ENCODE measurements at places on chromosomes 13 and 19.

DNA sequence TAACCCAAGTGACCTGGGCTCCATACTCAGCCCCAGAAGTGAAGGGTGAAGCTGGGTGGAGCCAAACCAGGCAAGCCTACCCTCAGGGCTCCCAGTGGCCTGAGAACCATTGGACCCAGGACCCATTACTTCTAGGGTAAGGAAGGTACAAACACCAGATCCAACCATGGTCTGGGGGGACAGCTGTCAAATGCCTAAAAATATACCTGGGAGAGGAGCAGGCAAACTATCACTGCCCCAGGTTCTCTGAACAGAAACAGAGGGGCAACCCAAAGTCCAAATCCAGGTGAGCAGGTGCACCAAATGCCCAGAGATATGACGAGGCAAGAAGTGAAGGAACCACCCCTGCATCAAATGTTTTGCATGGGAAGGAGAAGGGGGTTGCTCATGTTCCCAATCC lies 6.1 kb upstream of the CEACAM7 start:
- DNase-seq, result no peak

GRCh38 chr19:34135821-34136611 lies 36.3 kb upstream of the LSM14A start:
- DNase-seq, result no peak

GRCh38 chr19:54461210-54461609 lies 2.4 kb downstream of the LENG9 start:
- DNase-seq, result no peak

GRCh38 chr13:34078334-34078999 lies 260.5 kb downstream of the RFC3 start:
- no peak for DNase-seq

- no peak for DNase-seq
Measured at GRCh38 chr13:53200498-53201453, 172.2 kb downstream of the OLFM4 start.

GRCh38 chr19:4557971-4558941 lies 1.2 kb downstream of the SEMA6B start:
- DNase-seq, result no peak

- DNase-seq, result no peak
Measured at GRCh38 chr19:4337906-4338440, 654 bp downstream of the STAP2 start.

DNA sequence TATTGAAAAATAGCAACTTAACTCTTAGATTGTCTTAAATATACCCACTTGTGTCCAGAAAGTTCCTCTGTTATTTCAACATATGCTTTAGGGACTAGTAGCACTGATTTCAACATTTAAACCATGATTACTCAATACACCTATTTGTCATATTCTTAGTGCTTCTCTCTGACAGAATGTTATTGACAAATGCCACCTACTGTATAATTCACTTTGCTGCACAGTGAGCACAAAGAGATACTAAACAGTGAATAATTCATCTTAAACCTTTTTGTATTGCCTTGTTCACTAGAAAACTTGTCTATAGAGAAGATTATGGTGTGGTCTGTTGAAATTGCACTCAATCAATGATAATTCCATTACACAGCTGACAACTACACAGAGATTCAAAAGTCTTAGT lies 692.6 kb downstream of the PCDH17 start:
- DNase-seq, result no peak

- DNase-seq, result no peak
Measured at GRCh38 chr19:17286752-17287151, 5.1 kb downstream of the ANKLE1 start.

- DNase-seq, result no peak
Measured at GRCh38 chr13:42973581-42973980, 18.5 kb downstream of the EPSTI1 start.

- no peak for DNase-seq
Measured at GRCh38 chr19:31113293-31113692, 235.9 kb downstream of the TSHZ3 start.

- no peak for DNase-seq
Measured at GRCh38 chr19:51139299-51140014, 2.6 kb upstream of the SIGLEC7 start.

GRCh38 chr13:23754506-23754905 lies 134.7 kb downstream of the MIPEP start:
- no peak for DNase-seq

DNA sequence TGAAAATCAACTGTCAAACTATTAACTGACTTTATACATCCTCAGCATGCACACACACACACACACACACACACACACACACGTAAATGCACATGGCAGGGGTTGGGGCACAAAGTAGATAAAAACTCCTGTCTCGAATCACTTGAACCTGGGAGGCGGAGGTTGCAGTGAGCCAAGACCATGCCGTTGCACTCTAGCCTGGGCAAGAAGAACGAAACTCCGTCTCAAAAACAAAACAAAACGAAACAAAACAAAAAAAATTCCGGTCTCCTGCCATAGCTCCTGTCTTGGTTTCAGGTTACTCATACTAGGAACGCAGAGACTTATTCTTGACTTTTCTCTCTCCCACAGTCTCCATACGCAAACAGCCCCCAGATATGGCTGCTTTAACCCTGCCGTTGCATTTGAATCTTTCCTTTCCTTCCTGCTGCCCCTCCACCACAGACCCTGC lies 148.9 kb downstream of the SHISA2 start:
- DNase-seq, result no peak

DNA sequence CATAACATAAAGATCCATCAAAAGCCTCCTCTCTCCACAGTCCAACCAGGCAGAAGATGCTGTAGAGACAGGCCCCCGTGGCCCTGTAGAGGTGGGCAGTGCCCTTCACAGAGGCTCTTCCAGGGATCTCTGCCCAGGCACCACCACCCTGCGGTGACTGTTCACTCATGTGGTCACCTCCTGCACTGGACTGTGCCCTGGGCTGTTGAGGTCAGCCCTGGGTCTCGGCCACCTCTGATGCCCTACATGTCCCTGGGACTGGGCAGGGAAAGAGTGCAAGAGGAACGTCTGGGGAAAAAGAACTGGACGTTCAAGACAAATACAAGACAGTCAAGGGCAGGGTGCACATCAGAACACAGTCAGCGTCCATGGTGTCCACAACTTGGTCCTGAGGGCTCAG lies 22.3 kb downstream of the PEPD start:
- DNase-seq, result no peak

DNA sequence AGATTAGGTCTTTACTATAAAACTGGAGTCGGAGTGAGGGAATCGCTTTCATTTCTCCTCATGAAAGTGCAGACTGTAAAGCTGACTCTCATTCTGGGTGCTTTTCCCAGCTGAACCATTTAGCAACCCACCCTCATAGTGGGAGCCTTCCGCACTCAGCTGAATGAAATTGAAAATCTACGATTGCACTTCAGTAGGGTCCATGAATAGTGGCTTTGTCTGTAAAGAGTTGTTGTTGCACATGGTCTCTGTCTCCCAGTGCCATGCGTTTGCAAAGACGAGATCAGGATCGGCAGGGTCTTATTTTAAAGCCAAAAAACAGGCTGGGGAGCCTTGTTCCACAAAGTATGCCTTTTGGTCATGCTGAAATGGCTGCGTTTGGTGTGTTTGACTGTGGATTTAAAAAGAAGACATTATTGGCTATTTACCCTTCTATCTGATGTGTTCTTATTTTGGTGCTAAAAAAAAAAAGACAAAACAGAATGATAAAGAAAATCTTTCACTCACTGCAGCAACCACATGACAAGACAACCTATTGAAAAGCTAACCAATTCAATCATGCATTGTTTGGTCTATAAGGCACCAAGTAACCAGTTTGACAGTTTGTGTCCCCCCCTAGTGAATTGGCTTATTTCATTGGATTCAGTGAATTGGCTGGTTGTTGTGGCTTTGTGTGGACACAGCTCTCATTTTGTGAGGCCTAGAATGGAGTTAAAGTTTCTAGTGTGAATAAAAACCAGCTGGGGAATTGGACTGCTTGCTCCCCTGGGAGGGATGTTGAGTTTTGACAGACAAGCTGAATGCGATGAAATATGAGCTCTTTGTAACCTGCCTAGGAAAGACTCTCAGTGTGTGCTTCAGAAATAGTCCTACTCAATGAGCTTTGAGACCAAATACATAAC lies 65.6 kb downstream of the ARHGAP35 start:
- DNase-seq, result peak; percentile 66

DNA sequence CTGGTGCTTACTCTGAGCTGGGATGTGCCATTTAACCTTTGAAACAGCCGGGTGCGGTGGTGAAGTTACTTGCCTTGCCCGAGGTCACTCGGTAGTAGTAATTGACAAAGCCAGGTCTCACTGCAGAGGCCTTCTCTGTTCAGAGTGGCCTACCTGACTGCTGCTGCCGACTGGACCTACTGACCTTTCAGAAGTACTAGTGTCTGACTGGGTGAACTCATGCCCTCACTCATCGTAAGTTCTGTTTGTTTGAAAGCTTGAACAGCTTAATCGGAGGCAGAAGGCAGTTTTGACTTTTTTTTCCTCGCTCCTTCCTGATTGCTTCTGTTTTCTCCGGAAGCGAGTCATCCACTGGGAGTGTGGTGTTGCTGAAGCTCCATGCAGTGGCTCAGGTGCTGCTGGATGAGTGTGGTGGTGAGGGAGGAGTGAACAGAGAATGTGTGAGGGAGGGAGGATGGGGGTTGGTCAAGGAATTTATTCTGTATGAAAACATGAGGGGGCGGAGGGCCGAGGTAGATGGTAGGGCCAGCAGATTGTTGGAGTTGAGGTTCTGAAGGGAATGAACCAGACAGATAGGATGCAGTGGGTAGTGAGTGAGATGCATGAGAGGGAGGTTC lies 2.7 kb downstream of the SPINT2 start:
- DNase-seq, result no peak

DNA sequence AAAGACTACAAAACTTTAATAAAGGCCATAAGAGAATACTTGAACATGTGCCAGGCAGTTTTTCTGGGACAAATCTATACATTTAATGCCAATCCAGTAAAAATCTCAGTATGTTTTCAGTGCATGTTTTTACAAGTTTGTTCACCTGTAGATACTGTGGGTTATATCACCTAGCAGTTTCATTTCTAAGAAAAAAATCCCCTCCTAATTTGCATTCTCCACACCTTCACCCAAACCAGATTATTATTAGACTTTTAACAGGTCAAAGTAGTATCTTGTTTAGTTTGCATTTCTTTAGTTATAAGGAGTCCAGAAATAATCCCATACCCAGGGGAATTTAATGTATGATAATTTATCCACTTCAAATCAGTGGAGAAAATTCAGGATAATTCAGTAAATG lies 17.0 kb upstream of the LPAR6 start:
- DNase-seq, result no peak

- no peak for DNase-seq
Measured at GRCh38 chr19:38565691-38566105, 52.1 kb downstream of the MAP4K1 start.

DNA sequence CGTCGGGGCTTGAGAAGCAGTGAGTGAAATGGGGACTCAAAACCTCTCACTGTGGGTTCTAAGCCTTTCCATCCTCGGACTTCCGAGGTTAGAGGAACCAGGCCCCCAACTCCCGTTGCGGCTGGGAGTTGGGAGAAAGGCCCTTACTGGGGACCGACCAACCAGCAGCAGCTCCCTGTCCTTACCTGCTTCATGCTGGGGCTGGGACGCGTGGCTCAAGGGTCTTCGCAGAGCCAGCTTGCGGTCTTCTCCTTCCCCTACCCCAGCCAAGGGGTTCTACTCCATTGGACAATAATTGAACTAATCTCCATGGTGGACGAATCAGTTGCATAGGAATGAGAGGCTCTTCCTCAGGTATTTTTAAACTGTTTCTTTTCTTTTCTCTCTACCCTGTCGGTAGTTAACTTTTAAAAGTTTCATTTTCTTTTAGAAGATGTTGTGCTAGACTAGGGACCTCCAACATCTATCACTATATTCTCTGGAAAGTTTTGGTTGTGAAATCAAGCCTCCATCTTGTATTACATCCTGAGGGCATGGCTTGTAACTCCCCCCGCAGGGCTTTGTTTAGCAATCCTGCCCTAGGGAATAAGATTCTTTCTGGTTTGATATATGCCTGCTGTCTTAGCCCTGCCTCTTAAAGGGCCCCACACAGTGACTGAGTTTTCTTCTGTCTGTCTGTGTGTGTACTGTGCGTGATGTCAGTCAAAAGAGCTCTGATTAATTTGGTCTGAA lies 1027.1 kb upstream of the PCDH9 start:
- DNase-seq, result no peak

DNA sequence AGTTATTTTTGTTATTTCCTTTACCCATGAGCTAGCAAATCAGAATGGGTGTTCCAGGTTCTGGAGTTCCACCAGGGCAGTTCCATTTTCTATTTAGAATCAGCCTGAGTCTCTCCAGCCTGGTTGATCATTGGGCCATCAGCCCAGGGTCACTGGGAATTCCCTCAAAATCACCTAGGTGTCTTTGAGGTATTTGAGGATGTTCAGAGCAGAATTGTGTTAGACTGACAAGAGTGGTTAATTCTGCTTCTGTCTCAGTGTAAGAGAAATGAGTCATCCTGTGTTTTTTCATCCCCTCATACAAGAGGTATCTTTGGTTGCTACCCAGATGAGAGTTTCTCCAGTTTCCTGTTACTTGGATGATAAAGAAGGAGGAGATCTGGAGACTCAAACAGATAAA lies 11.7 kb downstream of the ZNF66 start:
- no peak for DNase-seq

DNA sequence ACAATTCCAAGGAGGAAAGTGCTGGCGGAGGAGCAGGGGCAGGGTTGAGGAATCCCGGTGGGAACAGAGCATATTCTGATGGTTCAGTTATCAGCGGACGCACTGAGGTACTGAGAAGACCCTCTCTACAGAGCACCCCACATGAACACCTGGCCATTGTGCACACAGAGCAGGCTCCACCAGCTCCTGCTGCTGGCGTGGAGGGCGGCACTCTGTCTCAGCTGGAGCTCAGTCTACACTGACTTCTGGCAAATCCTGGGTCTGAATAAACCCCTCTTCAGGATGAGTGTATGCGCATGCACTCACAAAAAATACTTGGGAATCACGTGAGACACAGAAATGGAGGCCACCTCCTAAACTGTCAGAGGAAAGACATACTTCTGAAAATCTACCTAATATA lies 114.4 kb upstream of the IRS2 start:
- DNase-seq, result no peak

GRCh38 chr19:49915271-49915670 lies 13.7 kb upstream of the ATF5 start:
- no peak for DNase-seq

DNA sequence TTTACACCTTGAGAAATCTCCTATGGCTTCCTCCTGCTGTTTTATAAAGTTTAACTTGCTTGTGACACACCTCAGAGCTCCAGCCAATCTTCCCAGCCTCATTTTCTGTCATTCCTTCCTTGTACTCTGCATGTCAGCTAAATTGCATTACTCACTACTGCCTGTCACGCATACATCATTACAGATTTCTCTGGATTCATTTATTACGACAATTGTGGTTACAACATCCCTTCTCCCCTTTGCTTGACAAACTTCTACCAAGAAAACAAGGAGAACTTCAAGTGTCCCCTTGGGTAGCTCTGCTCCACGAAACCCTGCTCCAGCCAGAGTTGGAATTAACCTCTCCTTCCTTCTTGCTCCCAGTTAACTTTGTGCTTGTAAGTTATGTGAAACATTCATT lies 22.0 kb upstream of the GPR18 start:
- DNase-seq, result no peak

- DNase-seq, result no peak
Measured at GRCh38 chr13:20461860-20462532, 63.7 kb downstream of the CRYL1 start.

GRCh38 chr19:4083677-4084546 lies 17.2 kb upstream of the ZBTB7A start:
- DNase-seq, result no peak

Measured in nucleus accumbens (tissue), 56 donors.